RPMI7951 (cell line): ENCODE measurements at places on chromosomes 4 and X. TPM values are rescaled to one million over a fixed set of nuclear protein-coding genes. Genes with fewer than 3 reads are reported as not detected.

The VEGFD gene
- total RNA-seq: 0.12 and 0.39 TPM in 2 replicates

The SATL1 gene
- not detected in 2 replicates for total RNA-seq

The ARR3 gene
- not detected in 2 replicates for total RNA-seq

The IQCM gene
- not detected in 2 replicates for total RNA-seq

The TCEAL7 gene
- not detected in 2 replicates for total RNA-seq

The CITED1 gene
- 0.12 and 1.3 TPM in 2 replicates for total RNA-seq

The CT47B1 gene
- not detected in 2 replicates for total RNA-seq

The ZGRF1 gene
- 11.6 and 21.6 TPM in 2 replicates for total RNA-seq

The HTATSF1 gene
- total RNA-seq: 36.9 and 38.6 TPM in 2 replicates

The ITIH6 gene
- total RNA-seq: 1.2 TPM in 2 replicates

The EDA gene
- under 0.01 and 0.10 TPM in 2 replicates for total RNA-seq

The GPC3 gene
- total RNA-seq: 0.49 and 0.84 TPM in 2 replicates

The PALLD gene
- total RNA-seq: 40.0 and 44.5 TPM in 2 replicates

The FAT4 gene
- total RNA-seq: 0.20 and 0.24 TPM in 2 replicates

The LRBA gene
- total RNA-seq: 11.6 and 12.5 TPM in 2 replicates

The TCEAL3 gene
- total RNA-seq: 17.8 and 18.0 TPM in 2 replicates

The CYTL1 gene
- 24.4 and 24.6 TPM in 2 replicates for total RNA-seq

The TAF1 gene
- total RNA-seq: 16.0 and 18.8 TPM in 2 replicates

The ENPEP gene
- total RNA-seq: under 0.01 TPM in 1 of 2 replicates, not detected in the other

The BMPR1B gene
- not detected in 2 replicates for total RNA-seq

The ABCB7 gene
- 43.1 and 50.1 TPM in 2 replicates for total RNA-seq

The CYSLTR1 gene
- not detected in 2 replicates for total RNA-seq

The VCX gene
- total RNA-seq: not detected in 2 replicates

The ATP2B3 gene
- not detected in 2 replicates for total RNA-seq

The ZFP42 gene
- total RNA-seq: 0.24 TPM in 1 of 2 replicates, not detected in the other

The SUPT20HL2 gene
- 0.24 TPM in 1 of 2 replicates, not detected in the other for total RNA-seq

The ATP5ME gene
- total RNA-seq: 217 and 228 TPM in 2 replicates

The TMSB15C gene
- 3.0 and 7.3 TPM in 2 replicates for total RNA-seq

The BANK1 gene
- not detected in 2 replicates for total RNA-seq

The NEIL3 gene
- 17.3 and 19.2 TPM in 2 replicates for total RNA-seq
